ENCODE measurements at places on chromosomes 12 and 14. TPM values are rescaled to one million over a fixed set of nuclear protein-coding genes. Genes with fewer than 3 reads are reported as not detected.

- DNase-seq: no peak
These were observed 7.4 kb downstream of the ZNF219 start for GRCh38 chr14:21090940-21091663.

GRCh38 chr12:31582155-31582554 is 8.8 kb downstream of the DENND5B start:
- peak; percentile 61 for DNase-seq

DNA sequence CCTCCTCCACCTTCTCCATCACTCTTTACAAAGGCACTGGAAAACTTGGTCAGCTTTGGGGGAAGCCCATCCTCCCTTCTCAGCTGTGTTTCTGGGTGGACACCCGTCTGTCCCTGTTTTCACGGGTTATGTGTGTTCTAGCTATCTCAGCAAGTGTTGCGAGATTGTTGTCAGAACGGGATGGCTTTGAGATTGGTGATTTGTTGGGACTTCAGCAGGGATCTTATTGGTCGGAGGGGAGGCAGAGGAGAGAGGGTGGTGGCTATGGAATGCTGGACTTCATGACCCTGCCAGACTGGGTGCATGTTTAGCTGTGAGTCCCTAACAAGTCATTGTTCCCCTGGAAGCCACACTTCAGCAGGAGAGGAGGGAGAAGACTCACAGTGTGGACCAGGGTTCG is 2.1 kb downstream of the USP5 start:
- DNase-seq: no peak

DNA sequence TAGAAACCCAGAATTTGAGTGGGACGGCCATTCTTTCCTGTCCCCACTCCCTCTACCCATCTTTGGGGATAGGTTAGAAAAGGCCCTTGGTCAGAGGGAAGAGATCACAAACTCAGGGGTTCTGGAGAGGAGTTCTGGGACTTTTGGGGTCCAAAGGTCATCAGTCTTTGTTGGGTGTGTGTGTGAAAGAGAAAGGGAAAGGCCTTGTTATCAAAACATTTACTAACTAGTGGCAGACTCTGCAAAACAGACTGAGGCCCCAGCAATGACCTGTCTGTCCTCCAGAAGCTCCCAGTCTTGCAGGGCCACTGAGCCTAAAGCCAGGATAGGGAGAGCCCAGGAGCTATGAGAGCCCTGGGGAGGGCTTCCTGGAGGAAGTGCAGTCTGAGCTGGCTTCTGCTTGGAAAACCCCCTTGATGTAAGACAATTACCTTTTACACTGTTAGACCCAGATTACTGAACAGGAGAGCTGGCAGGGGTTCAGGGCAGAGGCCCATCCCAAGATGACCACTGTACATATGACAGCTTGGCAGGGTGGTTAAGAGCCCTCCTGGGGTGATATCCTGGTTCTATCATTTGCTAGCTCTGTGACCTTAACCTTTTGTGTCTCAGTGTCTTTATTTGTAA is 429.1 kb upstream of the CCDC196 start:
- no peak for DNase-seq

DNA sequence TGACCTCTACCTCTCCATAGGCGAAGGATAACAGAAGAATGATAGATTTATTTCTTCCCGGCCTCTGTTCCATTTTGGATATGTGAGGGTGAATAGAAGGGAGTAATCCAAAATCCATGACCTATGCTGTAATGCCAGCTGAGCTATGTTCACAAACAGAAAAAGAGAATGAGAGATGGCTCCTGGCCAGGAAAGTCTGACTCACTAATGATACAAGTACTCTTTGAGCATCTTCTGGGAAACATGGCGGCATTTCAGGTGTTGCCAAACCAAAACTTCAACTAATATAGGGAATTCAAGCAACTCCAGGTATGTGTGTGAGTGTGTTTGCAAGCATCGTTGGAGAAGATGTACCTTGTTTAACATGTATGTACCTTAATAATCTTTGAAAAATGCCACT is 55.1 kb downstream of the MED13L start:
- DNase-seq: peak; percentile 94

DNA sequence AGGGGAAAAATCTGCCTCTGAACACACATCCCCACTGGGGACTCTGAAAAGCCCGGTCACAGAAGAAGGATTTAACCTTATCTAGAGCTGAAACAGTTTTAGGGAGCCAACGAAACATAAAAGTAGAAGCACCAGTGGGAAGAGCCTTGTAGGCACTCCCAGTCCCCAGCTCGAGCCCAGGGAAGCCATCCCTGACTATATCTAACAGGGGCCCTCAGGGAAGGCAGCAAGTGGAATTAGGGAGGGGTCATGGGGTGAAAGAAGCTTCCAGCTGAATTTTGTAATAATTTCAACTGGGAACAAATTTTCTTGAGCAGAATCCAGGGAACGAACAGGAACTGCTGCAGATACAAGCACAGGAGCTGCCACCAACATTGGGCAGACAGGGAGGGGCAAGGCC is 127.8 kb downstream of the BMP4 start:
- no peak for DNase-seq

- DNase-seq: peak; percentile 46
These were observed 209.8 kb upstream of the NUDT4 start for GRCh38 chr12:93167841-93168492.

DNA sequence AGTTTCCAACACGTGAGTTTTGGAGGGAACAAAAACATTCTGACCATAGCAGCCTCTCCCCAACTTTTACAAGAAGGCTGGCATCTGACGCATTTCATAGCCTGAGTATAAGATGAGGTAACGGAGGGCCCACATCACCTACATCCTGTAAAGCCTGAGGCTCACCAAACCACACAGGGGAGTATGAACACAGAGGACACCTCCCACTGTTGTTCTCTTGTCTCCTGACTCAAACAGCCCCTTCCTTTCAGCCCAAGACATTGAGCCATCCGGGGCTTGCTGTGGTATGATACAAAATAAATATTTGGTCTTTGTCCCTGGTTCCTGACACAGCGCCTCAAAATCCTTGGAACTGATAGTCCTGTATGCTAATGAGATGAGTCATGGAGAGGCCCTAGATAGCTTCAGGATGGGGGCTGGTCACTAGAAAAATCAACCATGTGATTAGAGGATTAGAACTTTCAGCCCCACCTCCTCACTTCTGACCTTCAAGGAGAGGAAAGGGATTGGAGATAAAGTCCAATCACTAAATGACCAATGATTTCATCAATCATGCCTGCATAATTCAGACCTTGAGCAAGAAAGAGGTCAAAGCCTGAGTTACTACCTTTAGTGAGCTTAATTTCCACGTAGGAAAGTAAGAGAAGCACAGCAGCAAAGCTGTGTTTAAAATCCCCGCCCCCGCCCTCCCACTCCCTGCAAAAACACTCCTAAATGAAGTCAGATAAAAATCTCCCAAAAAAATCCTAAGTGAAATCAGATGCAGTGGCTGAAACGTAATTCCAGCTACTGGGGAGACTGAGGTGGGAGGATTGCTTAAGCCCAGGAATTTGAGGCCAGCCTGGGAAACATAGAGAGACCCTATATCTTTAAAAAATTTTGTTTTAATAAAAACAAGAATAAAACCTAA is 236.4 kb downstream of the PCNX1 start:
- peak; percentile 94 for DNase-seq

DNA sequence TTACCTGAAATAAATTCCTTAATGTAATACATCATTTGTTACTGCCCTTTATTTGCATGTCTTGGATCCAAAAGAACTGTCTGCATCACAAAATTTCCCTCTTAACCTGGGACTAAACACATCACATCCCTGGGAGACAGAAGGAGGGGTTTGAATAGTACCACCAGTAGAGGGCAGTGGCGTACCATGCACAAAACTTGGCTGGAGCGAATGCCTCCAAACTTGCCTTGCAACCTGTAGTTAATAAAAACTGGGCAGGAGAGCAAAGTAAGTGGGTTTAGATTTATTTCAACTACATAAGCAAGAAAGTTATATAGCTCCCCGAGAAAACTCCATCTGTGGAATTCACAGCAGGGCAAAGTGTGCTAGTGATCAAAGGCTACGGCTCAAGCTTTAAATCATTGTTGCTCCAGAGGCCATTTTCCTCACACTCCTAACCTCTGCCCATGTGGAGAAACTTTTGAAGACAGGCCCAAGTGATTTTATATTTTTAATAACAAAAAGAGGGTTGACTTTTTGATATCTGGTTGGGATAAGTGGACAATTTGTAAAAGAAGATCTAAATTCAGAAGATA is 1176.7 kb upstream of the SEL1L start:
- DNase-seq: peak; percentile 6

GRCh38 chr12:126389220-126389841 is 1324.1 kb downstream of the AACS start:
- peak; percentile 82 for DNase-seq

DNA sequence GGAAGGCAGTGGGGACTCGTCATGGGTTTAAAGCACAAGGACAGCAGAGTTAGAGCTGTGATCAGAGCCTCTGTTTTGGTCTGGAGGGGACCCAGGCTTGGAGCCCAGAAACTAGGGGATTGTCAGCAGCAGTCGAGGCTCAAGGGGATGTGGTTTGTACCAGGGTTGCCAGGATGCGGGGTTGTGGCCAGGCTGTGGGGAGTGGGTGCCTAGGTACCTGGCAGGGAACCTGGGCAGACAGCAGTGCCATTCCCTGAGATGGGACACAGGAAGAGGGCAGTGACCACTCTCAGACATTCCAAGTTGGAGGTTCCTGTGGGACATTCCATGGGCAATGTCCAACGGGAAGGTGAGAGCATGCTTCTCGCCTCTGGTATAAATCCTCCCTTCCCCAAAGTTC is 222.3 kb downstream of the SLC41A2 start:
- DNase-seq: no peak

DNA sequence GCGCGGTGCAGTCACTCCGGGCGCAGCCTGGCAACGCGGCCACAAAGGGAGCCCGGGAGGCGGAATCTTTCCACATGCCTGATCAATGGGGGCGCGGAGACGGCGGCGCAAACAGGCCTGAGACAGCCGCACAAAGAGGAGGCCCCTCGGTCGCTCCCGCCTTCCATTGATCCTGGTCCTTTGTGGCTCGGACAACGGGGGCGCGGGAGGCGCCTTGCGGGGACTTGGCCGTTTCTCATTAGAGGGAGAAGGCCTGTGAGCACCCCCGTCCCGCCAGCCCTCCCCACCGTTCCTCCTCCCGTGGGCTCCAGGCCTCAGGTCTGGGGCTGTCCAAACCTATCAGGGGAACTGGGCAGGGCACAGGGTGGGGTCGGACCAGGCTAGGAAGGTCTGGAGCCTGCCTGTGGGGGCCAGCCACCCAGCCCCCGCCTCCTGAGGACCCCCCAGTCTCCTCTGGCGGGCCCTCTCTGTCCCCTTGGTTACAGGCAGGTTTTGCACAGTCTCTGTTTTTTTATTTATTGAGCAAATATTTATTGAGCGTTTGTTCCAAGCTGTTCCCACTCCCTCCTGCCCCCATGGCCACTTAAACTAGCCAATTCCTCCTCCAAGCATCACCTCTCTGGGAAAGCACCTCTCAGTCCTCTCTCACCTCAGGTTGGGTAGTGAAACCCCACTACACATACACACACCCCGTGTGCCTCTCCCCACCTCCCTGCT is 29.0 kb upstream of the MSI1 start:
- DNase-seq: peak; percentile 21

DNA sequence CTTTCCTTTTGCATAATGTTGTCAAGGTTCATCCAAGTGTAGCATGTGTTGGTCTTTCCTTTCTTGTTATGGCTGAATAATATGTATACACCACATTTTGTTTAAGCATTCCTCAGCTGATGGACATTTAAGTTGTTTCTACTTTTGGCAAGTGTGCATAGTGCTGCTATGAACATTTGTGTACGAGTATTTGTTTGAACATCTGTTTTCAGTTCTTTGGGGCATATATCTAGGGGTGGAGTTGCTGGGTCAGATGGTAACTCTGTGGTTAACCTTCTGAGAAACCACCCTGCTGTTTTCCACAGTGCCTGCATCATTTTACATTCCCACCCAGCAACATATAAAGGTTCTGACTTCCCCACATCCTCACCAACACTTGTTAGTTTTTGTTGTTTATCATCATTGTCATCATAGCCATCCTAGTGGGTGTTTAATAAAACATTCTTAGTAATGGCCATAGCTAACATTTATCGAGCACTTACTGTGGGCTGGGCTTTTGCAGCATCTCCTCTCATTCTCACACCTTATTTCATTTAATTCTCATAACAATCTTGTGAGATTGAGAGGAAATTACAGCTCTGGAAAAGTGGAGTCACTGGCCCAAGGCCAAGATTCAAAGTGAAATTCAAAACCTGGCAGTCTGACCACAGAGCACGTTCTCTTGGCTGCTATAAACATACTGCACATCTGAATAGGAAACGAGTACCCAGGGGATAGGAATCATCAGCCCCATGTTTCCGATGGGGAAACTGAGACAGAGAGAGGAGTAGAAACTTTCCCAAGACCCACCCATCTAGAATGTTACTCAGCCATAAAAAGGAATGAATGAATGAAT is 193.6 kb downstream of the KSR2 start:
- peak; percentile 0 for DNase-seq

- peak; percentile 71 for DNase-seq
These were observed 139.9 kb downstream of the AKAP6 start for GRCh38 chr14:32468955-32469354.

GRCh38 chr14:80078501-80078900 is 132.8 kb downstream of the DIO2 start:
- DNase-seq: no peak

The APOLD1 gene
- total RNA-seq: 0.38 TPM

The ADAMTS20 gene
- 0.66 TPM for total RNA-seq

The AQP2 gene
- not detected for total RNA-seq

The ABHD12B gene
- not detected for total RNA-seq

The FAM90A1 gene
- total RNA-seq: not detected

The EXD2 gene
- total RNA-seq: 30.7 TPM

The RNASE7 gene
- total RNA-seq: not detected

The APOF gene
- not detected for total RNA-seq

The SLC2A3 gene
- total RNA-seq: 389 TPM

The SLC2A14 gene
- 2.3 TPM for total RNA-seq

The CACNA2D4 gene
- total RNA-seq: 0.26 TPM

The VRTN gene
- total RNA-seq: 0.14 TPM

The SETD3 gene
- total RNA-seq: 62.8 TPM

Measured in astrocyte (in vitro differentiated cells and primary cell).